ENCODE measurements at places on chromosomes 16 and 17. TPM values are rescaled to one million over a fixed set of nuclear protein-coding genes. Genes with fewer than 3 reads are reported as not detected.

Gene KRTAP9-8
- total RNA-seq, result not detected

Gene KRTAP1-5
- total RNA-seq, result 11.6 TPM

Gene RTN4RL1
- 13.0 TPM for total RNA-seq

Gene SALL1
- not detected for total RNA-seq

Gene POLR2A
- total RNA-seq, result 85.8 TPM

Gene TMEM204
- 11.9 TPM for total RNA-seq

Gene DNAH2
- total RNA-seq, result 0.11 TPM

Gene GCGR
- total RNA-seq, result not detected

Gene ST6GALNAC2
- 1.4 TPM for total RNA-seq

Gene C17orf113
- 0.26 TPM for total RNA-seq

Gene GUCY2D
- not detected for total RNA-seq

Gene LAT
- 0.78 TPM for total RNA-seq

Gene AURKB
- 11.1 TPM for total RNA-seq

Gene RHBDF2
- total RNA-seq, result 5.9 TPM

Gene ORC6
- 6.3 TPM for total RNA-seq
